ENCODE measurements at places on chromosomes 1 and 21.

DNA sequence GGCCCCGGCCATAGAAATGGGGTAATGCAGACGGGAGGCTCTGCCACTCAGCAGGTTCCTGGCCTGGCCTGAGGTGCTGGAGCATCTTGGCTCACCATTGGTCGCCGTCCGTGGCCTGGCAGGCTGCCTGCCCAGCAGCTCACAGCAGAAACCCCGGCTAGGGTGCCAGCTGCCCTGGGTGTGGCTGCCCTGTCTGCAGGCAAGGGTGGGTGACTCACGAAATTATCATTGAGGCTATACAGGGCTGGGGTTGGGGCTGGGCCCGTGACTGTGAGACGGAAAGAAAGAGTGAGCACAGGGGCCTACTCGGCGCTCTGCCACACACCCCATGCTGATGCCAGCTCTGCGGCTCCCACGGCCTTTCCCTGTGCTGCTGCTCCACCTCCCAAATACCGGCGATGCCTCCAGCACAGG lies 8.0 kb upstream of the PKP1 start:
- DNase-seq, result no peak

- DNase-seq, result no peak
Observed at GRCh38 chr1:234262754-234263105, 110.5 kb upstream of the COA6 start.

- no peak for DNase-seq
Observed at GRCh38 chr1:26154750-26155149, 4.1 kb upstream of the FAM110D start.

- DNase-seq, result no peak
Observed at GRCh38 chr1:199040076-199040905, 401.5 kb downstream of the PTPRC start.

GRCh38 chr1:237211031-237211430 lies 169.0 kb downstream of the RYR2 start:
- DNase-seq, result no peak

DNA sequence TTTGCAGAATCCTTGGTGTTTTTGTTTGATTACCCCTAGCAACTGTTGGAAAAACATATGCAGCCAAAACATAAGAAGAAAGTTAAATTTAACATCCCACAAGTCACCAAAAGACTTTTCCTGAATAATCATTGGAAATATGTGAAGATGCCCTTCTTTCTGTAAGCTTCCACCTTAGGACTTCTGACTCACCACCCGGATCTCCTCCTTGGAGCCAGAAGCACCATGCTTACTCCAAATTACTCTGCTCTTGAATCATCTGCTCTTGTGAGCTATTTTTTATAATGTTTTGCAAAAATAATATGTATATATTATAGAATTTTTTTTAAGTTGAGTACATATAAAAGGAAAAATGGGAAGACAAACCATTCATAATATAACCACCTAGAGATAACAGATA lies 391.7 kb downstream of the KCTD3 start:
- DNase-seq, result no peak

DNA sequence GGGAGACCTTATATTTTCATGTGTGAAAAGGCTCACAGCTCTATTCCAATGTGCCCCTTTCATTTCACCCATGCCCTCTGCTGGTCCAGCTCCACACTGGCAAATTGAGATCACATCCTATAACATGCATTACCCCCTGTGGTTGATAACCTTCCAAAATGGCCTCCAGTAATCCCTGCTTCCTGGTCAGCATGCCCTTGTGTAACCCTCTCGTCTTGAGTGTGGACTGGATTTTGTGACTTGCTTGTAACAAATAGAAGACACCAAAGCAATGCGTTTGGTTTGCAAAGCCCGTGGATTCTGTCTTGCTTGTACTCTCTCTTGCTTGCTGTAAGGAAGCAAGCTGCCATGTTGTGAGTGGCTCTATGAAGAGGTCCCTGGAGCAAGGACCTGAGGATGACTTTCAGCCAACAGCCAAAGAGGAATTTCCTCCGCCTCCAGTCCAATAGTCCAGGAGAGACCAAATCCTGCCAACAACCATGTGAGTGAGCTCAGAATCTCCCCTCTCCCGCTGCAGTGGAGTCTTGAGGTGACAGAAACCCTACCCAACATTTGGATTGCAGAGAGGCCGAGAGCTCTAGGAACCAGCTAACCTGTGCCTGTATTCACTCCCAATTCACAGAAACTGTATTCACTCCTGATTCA lies 17.4 kb downstream of the KCNA10 start:
- DNase-seq, result no peak

DNA sequence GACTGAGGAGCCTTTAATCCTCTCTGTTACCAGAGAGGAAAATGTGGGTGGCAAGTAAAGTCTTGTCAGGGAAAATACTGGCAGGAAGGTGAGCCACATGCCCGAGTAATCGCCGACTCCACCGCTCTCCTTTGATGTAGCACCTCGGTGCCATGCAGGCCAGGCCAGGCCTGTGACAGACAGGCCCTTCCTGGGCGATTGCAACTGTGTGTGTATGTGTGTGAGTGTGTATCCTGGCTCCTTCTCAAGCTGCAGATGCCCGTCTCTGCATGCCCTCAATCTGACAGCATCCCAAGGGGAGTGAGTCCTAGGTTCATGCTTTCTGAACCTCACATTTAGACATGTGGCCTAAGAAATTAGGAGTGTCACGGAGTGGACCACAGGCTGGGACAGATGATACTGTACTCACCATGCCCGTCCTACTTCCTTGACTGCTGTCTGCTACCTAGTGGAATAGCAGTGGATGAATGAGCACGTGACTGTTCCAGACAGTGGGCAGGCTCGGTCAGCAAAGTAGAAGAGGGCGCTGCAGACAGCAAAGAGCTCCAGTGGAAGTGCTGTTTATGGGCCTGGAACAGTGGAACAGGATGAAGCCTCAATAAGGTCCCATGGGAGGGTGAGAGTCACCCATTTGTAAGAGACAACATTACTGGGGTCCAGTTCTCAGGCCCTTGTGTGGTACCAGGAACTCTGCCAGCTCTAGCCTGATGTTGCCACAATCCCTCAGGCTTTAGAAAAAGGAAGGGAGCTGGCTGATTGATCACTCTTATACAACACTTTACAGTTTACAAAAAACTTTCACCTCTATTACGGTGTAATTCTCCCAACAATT lies 25.3 kb downstream of the SERTAD4 start:
- DNase-seq, result no peak

- no peak for DNase-seq
Observed at GRCh38 chr1:67803380-67804279, 29.6 kb downstream of the GNG12 start.

GRCh38 chr1:76784502-76784901 lies 82.8 kb upstream of the ST6GALNAC5 start:
- no peak for DNase-seq

GRCh38 chr1:44696101-44696500 lies 21.6 kb downstream of the ARMH1 start:
- DNase-seq, result no peak

Data from stimulated activated CD4-positive, alpha-beta T cell treated with anti-CD3 and anti-CD28 coated beads, TNF-alpha, amount 100 ng/mL, for 48 hours (primary cell).